HCT116 (cell line): ENCODE measurements at places on chromosomes 6 and 20.

DNA sequence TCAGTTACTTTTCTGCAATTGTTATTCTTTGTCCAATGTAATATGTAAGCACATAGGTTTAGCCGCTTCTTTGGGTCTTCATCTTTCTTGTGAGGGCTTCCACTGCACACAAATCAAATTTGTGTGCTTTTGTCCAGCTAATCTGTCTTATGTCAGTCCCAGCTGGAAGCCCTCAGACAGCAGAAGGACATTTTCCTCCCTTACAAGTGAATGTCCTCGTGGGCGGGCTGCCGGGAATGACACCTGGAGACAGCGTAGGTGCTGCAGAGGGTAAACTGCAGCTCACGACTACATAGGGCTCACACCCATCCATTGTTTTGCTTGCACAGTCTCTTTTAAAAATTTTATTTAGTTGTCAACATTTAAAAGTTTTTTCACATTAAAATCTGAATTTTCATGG is 24.6 kb upstream of the PPP1R14C start:
- DNase-seq, result no peak

DNA sequence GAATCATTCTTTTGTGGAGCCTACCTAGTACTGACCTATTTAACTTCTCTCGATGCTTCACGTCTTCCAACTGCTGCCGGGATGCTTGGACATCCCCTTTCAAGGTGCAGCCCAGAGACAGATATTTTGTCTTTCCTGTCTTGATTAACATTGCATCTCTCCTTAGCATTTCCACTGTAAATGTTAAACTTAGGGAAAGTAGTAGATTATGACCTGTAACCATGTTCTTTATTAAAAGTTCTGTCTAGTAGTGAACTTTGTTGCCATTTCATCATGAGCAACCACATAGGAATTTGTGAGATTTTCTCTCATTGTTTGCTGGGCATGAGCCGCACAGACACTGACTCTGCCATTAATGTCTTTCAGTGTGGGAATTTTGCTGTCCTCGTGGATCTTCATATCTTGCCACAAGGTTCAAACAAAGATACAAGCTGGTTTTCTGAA is 117.9 kb downstream of the JAG1 start:
- DNase-seq, result no peak

DNA sequence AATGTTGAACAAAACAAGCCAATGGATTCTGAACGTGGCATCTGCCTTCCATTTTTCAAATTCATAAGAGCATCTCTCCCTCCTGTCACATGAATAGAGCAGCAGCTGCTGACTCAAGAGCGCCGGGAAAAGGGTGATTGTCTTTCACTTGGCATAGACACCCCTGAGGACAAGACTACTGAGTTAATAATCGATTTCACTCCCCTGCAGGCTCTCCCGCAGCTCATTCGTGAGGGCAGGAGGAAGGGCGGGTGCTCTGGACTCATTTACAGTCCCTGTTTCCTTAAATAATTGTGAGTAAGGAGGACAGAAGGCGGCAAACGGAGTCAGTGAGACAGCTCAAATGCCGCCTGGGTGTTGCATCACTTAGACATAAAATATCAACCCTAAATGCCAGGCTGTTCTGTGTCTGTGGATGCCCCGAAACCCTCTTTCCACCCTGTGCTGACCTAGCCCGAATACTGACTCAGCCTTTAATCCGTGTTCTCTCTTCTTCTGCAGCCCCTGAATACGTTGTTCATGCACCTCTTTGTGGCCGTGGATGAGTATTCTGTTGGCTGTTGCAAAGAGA is 21.6 kb downstream of the CFAP61 start:
- DNase-seq, result no peak

DNA sequence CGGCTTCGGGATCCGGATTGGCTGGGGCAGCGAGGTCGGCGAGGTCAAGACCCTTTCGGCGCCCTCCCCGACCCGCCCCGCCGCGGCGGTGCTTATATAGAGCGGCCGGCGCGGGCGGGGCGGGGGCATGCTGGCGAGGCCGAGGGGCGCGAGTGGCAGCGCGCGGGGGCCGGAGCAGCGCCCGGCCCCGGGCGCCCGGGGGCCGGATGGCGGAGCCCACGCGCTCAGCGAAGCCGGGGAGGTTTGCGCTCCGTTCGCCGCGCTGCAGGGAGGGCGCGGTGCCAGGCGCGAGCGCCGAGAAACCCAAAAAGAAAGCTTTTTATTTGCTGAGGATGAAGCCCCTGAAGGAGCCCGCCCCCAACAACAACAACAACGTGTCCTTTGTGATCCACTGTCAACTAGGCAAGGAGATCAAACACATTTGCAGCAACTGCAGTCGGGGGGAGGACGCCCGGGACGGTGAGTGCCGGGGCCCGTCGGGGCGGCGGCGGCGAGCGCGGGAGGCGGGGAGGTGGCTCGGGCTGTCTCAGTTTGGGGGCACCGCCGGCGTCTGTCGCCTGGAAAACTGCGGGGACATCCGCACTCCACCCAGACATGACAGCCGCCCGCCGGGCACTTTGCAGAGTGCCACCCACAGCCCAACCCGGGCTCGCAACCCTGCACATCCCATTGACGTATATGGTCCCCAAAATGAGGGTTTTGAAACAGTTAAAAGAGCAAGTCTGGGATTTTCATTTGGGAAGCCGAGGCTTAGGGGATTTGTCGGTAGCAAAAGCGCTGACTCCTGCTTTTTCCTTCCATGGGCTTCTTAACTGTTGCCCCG is 297.3 kb downstream of the PHACTR1 start:
- no peak for DNase-seq

DNA sequence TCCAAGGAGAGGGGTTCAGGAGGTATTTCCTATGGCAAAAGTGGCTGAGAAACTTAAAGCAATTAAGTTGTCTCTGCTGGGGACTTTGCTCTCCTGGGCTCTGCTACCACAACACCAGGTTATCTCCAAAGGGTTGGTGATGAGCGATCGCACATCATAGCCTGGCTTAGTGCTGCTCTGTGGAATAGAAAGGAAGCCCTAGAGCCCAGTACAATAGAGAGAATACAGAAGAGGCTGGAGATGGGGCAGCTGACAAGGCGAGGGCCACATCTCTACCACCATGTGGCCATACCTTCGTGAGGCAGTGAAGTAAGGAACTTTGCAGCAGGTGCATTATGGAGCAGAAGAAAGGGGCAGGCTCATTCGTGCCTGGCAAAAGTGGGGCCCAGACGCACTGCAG is 8.6 kb upstream of the TMC2 start:
- DNase-seq, result no peak

DNA sequence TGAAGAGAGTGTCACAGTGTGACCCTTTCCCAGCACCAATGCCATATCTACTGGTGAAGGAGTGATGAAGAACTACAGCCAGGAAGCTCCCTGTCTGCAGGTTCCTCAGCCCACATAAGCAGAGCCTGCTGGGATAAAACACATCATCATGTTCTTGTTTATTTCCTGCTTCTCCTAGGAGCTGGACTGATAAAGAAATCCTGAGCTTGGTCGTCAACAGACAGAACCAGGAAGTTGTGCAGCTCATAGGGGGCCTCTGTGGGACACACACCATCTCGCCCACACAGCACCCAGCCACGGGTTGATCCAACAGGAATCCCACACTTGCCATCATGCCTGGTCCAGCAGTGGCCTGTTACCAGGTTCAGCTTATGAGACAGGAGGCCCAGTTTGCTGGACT is 2.8 kb upstream of the CSTL1 start:
- no peak for DNase-seq

DNA sequence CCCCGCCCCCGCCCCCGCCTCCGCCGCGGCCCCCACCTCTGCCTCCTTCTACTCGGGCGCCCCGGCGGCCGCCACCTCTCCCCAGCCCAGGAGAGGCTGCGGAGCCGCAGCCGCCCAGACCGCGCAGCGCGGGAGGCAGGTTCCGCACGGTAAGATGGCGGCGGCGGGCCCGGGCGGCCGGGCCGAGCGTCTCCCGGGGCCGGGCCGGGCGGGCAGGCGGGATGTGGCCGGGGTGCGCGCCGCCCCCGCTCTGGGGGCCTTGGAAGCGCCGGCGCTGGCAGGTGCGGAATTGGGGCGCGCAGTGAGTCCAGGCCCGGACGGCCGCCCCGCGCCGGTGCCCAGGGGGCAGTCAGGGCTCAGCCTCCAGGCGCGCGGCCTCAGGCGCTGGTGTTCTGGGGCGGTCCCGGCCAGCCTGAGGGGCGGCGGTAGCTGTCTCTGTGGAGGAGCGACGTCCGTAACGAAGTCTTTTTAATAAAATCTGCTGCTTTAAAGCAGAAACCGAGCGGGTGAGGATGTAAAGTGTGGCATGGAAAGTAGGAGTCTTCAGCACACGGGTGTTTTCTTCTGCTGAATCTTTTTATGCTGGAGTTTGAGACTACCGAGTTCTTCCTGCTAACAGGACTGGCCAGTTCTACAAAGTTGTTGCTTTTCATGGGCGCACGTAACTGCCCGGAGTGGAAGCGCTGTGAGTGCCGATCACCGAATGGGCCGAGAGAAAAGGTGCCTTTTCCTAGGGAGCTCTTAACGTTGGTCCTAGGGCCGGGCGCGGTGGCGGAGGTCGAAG is at the start of gene GID8:
TSS of gene GID8 (plus strand) at position 43 of the 784 bp plus-strand sequence. CDS start 3,356 bp downstream, outside the sequence.
- no peak for DNase-seq

DNA sequence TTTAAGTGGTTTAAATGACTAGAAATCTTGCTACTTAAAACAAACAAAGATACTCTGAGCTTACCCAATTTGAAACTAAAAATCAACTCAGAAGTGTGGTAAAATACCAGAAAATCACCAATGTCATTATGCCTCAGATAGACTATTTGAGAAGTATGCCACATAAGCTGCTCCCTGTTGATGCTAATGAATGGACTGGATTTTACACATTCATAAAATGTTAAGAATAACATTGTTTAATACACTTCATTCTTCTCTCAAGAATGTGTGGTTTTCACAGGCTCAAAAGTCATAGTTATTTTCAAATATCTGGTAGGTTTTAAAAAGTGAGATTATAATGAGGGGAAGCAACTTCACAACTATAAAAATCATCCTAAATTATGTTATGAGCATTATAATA is 170.6 kb downstream of the TASP1 start:
- no peak for DNase-seq

GRCh38 chr6:39330057-39330456 is 7.6 kb upstream of the KCNK16 start:
- no peak for DNase-seq
